ENCODE measurements at places on chromosomes 16 and 17.
A peak's percentile ranks its signal among the peaks of the same experiment; 100 is the strongest.

GRCh38 chr17:13153036-13153435, 135.2 kb upstream of the ELAC2 start:
- DNase-seq = no peak

DNA sequence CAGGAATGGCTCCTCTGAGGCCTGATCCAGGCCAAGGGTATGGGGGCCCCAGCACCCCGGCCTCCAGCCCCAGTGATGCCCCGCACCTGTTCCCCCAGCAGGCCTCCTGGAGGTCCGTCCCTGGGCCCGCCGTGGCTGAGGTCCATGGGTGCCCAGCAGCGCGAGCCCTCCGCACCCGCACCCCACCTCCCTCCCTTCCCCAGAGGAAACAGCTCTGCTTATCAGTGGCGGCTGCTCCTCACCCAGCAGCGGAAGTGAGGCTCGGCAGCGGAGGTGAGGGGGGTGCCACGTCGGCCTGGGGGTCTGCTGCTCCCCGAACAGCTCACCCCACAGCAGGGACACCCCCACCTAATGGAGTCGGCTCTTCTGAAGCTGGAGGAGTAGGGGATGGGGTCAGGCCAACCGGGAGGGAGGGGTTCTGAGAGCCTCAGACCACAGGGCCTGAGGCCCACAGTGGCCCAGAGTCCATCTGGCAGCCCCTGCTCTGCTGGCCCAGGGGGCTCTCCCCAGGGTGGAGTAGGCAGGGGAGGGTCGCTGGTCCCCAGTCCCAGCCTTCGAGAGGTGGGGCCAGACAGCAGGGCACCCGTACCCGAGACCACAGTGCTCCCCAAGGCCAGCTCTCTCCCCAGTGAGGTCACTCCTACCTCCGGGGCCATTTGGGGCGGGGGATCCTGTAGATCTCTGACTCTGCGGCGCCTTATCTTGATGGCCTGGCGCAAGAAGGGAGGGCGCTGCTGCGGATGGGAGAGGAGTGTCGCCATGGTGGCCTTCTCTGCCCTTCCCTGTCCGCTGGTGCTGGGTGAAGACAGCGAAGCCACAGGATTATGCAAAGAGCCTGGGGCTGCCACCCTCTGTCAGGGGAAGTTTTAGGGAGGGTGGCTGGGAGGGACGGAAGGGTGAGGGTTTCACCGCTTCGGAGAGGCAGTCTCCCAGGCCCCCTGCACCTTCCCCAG, at the start of gene UNC13D:
TSS of gene UNC13D (minus strand) at position 828 of the 953 bp plus-strand sequence. CDS start at position 761, 67 bp downstream.
- no peak for DNase-seq

- peak; percentile 65 for DNase-seq
Measured at GRCh38 chr17:42697108-42697811, 14.9 kb downstream of the CNTNAP1 start.

DNA sequence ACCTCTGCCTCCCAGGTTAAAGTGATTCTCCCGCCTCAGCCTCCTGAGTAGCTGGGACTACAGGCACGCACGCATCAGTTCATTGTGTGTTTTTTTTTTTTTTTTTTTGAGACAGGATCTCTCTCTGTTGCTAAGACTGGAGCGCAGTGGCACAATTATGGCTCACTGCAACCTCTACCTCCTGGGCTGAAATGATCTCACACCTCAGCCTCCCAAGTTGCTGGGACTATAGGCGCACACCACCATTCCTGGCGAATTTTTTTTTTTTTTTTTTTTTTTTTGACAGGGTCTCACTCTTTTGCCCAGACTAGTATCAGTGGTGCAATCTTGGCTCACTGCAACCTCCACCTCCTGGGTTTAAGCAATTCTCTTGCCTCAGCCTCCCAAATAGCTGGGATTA, 17.8 kb upstream of the RAPGEFL1 start:
- DNase-seq = no peak

DNA sequence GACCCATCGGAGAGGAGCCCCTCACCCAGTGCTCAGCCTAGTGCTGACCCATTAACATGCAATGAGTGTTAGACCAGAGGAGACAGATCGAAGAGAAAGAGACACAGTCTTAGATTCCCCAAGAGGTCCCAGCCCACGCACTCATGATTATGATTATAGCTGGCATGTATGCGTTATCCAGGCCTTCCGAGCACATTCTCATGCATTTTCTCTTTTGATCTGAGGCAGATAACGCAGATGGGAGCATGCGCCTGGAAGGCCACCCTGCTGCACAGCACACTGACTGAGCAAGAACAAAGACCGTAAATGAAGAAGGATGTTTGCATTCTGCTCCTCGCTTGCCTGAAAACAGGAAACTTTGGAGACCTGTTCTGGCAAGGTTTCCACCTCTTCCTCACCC, 232.7 kb downstream of the SOX9 start:
- DNase-seq = no peak

GRCh38 chr16:28040039-28040438, 23.5 kb downstream of the GSG1L start:
- DNase-seq = peak; percentile 16

DNA sequence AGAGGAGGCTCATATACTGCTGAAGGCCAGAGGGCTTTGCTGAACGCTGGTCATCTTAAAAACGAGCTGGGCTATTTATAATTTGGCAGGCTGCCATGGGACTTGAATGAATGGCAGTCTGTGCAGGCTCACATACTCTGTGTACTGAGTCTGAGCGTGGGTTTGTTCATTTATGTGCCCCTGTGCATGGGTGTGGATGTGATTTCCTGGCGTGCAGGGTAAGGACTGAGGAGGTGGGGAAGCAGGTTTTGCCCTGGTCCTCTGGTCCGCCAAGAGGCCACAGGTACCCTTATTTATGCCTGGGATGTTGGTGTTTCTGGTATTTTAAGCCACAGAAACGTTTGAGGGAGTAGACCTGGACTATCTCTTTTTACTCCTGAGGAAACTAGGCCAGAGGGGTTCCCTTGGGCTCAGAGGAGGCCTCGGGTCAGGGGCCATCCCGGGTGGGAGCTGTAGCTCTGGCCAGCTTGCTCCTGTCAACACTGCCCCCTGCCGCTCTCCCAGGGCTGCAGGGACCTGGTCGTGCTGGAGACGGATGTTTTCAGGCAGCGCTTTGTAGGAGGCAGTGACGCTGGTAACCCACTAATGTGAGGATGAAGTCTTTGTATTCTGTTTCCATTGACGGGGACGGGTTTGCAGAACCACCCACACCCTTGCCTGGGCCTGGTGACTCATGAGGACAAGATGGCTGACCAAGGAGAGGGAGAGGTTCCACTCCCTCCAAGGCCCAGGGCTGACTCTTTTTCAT, 184.4 kb downstream of the MSI2 start:
- DNase-seq = peak; percentile 87

DNA sequence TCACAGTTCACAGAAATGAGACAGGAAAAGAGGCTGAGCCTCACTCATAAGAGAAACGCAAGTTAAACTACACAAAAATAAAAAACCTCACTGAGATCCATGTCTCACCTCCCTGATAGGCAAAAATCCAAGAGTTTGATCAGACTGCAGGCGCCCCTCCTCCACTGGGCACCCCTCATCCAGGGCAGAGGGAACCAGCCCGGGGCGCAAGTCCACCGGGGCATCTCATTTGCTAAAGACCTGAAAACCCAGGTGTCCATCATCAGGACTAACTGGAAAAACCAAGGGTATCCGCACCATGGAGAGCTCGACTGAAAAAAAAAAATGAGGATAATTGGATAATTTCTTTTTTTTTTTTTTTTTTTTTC, 2.6 kb downstream of the HBZ start:
- peak; percentile 60 for DNase-seq
